HCEC 1CT (cell line): ENCODE measurements at places on chromosomes 2 and 18.

DNA sequence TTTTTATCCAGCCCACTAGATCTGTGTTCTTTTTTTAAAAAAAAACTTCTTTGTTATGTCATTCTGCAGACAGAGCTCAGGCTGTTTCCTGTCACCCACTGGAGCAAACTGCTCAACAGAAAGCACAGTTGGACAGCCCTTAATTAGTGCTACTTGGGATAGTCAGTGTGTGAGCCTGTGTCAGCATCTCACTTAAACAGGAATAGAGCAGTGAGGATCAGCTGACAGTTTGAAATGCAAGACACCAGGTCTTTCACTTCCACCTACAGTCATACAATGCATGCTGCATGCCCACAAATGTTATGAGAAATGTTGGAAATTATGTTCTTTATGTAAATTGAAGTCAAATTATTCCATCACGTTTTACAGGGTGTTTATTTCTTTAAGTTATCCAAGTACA, 174.9 kb downstream of the NR4A2 start:
- DNase-seq: no peak

- no peak for DNase-seq
Observed at GRCh38 chr2:113111823-113112287, 15.5 kb upstream of the IL1RN start.

DNA sequence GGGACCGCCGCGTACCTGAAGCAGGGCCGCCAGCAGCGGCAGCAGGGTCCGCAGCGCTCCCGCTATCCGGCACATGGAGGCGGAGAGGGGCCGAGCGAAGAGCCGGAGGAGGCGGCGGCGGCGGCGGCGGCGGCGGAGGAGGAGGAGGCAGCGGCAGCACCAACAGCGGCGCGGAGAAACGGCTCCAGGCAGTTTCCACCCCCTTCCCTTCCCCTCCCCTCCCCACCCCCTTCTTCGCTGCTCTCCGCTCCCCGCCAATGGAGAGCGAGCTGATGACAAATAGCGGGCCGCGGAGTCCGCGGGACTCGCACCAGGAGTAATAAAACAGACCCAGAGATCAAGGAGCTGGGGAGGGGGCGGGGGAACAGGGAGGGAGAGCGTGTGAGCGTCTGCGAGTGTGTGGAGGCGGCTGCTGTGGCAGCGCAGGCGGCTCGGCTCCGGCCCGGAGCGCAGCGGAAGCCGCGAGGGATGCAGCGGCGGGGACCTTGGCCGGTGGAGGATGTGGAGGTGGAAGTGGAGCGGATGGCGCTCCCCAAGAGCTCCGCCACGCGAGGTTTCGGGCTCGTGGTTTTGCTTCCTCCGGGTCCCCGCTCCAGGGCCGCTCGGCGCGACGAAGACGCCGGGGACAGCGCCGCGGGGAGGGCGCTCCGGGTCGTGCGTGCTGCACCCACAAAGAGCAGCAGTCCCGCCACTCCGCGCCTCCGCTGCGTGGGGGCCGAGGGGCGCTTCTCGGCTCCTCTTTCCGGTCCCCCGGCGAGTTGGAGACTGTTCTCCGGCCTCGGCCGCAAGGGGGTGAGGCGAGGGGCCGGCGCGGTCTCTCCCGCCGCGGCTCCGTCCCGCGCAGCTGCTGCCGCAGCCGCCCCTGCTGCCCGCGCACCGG, at the start of gene CDH2:
Gene CDH2 (minus strand): TSS at position 183 of the 880 bp plus-strand sequence. CDS start 108 bp downstream, at position 75.
- peak; percentile 64 for DNase-seq

DNA sequence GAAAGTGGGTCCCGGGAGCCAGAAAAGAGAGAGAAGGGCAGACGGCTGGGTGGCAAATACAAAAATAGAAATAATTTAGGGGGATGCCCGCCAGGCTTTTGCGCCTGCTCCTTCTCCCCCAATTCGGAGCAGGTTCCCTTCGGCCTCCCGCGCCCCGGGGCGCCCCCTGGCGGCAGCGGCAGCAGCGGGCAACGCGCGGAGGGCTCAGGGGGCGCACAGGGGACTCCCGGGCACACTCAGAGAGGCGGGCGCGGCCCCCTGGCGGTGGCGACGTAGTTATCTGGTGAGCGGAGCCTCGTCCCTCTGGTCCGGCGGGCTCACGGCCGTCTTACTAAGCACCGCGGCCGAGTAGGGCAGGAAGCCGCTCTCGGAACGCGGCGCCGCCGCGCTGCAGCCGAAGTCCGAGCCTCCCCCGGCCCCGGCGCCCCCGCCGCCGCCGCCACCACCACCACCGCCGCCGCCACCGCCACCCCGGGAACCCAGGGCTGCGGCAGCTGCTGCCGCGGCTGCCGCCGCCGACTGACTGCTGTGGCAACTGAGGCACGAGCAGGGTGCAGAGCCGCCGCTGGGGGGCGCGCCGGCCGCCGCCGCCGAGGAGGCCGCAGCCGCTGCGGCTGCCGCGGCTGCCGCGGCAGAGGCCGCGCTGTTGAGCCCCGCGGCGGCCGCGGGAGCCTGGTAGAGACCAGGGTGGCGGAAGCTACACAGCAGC, 3.8 kb downstream of the EVX2 start:
- DNase-seq: no peak

DNA sequence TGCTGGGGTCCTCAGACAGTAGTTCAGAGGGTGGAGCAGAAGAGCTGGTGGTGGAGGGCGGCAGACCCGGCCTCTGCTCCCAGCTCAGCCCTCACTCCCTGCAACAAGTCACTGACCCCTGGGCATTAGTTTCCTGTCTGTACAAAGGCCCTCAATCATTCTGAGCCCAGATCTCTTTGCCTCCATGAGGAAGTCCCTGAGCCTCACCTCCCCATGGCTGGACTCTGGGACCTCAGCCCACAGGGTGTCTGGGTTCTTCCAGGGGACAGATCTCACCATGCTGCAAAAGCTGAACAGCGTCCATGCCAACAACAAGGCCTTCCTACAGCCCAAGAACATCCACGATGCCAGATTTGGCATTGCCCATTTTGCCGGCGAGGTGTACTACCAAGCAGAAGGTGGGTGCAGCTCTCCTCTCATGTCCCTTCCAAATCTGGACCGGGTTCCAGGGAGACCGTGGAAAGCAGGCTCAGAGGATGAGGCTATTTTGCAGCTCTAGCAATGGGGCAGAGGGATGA, 49.1 kb downstream of the MYO7B start:
- no peak for DNase-seq
